Activated naive CD8-positive, alpha-beta T cell treated with anti-CD3 and anti-CD28 coated beads, Interleukin-2, amount 10 ng/mL, durations not matched to agents 7 days and 5 days (primary cell): ENCODE measurements at places on chromosomes 6 and 20. TPM values are rescaled to one million over a fixed set of nuclear protein-coding genes. Genes with fewer than 3 reads are reported as not detected.

Gene ZNF165
- 1.3 TPM for total RNA-seq

Gene ORC3
- 32.2 TPM for total RNA-seq

DNA sequence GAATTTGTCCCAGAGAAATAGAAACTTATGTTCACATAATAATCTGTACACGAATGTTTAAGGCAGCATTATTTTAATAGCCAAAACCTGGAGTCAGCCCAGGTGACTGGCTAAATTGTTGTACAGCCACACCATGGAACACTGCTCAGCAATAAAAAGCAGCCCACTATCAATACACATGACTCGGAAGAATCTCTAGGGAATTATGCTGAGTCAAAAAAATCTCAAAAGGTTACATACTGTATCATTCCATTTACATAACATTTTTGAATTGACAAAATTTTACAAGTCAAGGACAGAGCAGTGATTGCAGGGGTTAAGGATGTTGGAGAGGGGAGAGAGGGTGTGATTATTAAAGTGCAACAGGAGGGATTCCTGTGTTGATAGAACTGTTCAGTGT lies 163.4 kb downstream of the UBE3D start:
- no peaks in the 10 kb centered on the region for H3K27me3 ChIP-seq
- no peak overlapping the region for H3K27ac ChIP-seq
- no peak for DNase-seq
- no peaks in the 10 kb centered on the region for H3K4me1 ChIP-seq
- H3K36me3 ChIP-seq, result no peaks in the 10 kb centered on the region

- no peak for DNase-seq
- H3K4me1 ChIP-seq, result no peaks in the 10 kb centered on the region
- no peaks in the 10 kb centered on the region for H3K27me3 ChIP-seq
- no peak overlapping the region for H3K4me3 ChIP-seq
Measured at GRCh38 chr6:134472661-134473060, 154.7 kb upstream of the SGK1 start.

Gene ZNF217
- 144 TPM for total RNA-seq

Gene GRM1
- not detected for total RNA-seq

GRCh38 chr20:54464003-54464402 lies 11.4 kb upstream of the DOK5 start:
- no peaks in the 10 kb centered on the region for H3K27me3 ChIP-seq
- H3K36me3 ChIP-seq, result no peaks in the 10 kb centered on the region
- no peak for DNase-seq
- H3K4me1 ChIP-seq, result no peaks in the 10 kb centered on the region
- H3K4me3 ChIP-seq, result no peak overlapping the region

DNA sequence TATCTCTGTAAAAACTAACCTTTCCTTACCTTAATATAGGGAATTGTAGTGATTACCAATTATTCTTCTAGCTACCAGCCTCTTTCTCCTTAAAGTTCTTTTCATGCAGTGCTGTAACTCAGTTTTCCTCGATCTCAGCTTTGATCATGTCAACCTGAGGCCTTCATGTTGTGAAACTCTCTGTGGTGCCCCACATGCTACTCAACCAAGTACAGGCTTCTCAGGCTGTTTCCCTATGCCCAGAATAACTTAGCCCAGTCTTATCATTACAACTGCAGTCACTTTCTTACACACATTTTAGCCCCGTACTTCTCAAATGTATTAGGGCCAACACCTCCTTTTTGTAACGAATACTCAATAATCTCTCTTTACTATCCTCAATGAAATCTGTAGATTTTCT lies 90.1 kb upstream of the SUPT3H start:
- H3K4me3 ChIP-seq, result no peak overlapping the region
- H3K4me1 ChIP-seq, result peaks cover 4% of the 10 kb centered on the region
- no peak for DNase-seq
- no peak overlapping the region for H3K27ac ChIP-seq
- no peaks in the 10 kb centered on the region for H3K27me3 ChIP-seq
- peaks cover 3% of the 10 kb centered on the region for H3K36me3 ChIP-seq

Gene BPI
- not detected for total RNA-seq

Gene ARMC12
- total RNA-seq, result 0.97 TPM

Gene ADGRB3
- total RNA-seq, result not detected

Gene NKX2-4
- not detected for total RNA-seq

DNA sequence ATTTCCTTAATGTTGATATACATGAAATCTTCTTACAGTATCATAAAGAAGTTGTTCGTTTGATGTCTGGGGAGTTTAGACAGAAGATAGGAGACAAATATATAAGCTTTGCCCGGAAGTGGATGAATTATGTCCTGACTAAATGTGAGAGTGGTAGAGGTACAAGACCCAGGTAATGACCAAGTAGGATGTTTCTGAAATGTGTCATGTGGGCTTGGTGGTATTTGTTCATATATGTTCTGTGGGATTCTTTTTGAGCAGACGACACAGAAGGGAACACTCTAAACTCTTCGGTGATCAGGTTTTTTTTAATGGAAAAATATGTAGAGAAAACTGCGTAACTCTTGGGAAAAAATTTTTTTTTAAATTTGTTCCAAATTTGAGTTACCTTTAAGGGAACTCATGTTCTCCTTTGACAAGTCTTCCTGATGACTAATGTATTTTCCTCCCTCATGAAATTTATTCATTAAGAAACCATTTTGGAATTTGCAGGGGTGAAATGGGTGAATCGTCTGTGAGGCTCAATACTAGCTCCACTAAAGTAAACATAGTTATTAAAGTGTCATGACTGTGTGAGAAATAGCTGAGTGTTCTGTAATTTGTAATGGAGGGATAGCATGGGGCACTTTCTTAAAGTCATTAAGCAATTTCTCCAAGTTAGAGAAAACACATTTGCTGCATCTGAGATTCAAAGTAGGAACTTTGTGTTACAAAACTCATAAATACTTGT lies 100.6 kb downstream of the MAP3K4 start:
- H3K27ac ChIP-seq, result no peak overlapping the region
- H3K27me3 ChIP-seq, result no peaks in the 10 kb centered on the region
- no peaks in the 10 kb centered on the region for H3K4me1 ChIP-seq
- H3K36me3 ChIP-seq, result peaks cover 15% of the 10 kb centered on the region
- DNase-seq, result no peak
- no peak overlapping the region for H3K4me3 ChIP-seq

Gene KIAA0408
- total RNA-seq, result 3.1 TPM

Gene DEFB124
- total RNA-seq, result not detected

DNA sequence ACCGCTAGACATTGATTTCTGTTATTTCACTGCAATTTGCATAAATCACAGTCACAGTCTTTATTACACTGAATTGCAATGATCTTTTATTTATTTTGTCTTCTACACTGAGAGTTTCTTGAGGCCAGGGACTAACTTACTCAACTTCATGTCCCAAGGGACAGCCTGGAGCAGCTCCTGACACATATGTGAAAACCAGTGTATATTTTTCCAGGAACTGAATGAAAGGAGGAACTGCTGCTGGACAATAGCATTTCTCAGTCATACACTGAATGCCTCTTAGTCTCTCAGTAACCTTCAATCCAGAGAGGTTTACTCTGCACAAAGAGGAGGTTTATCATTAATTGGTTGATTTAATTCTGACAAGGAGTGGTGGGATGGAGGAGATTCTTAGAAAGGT lies 5.9 kb downstream of the F13A1 start:
- H3K27me3 ChIP-seq, result peaks cover 47% of the 10 kb centered on the region
- no peak for DNase-seq
- peaks cover under 1% of the 10 kb centered on the region for H3K4me1 ChIP-seq
- no peak overlapping the region for H3K4me3 ChIP-seq
- H3K36me3 ChIP-seq, result no peaks in the 10 kb centered on the region

Gene SAMD5
- not detected for total RNA-seq

Gene KCNQ5
- 5.1 TPM for total RNA-seq

- DNase-seq, result no peak
- H3K4me3 ChIP-seq, result no peak overlapping the region
- H3K4me1 ChIP-seq, result no peaks in the 10 kb centered on the region
- H3K27me3 ChIP-seq, result no peaks in the 10 kb centered on the region
- H3K36me3 ChIP-seq, result no peaks in the 10 kb centered on the region
Measured at GRCh38 chr20:59958626-59959025, 403 bp downstream of the CDH26 start.
